ENCODE measurements at places on chromosomes 2 and 18. TPM values are rescaled to one million over a fixed set of nuclear protein-coding genes. Genes with fewer than 3 reads are reported as not detected.

GCKR gene
- not detected for polyA plus RNA-seq

CNDP2 gene
- polyA plus RNA-seq, result 218 TPM

CCDC102B gene
- 8.5 TPM for polyA plus RNA-seq

NEU2 gene
- not detected for polyA plus RNA-seq

SP5 gene
- polyA plus RNA-seq, result 0.80 TPM

CDK5R2 gene
- polyA plus RNA-seq, result 0.14 TPM

DSG1 gene
- polyA plus RNA-seq, result 0.08 TPM

CRYGD gene
- not detected for polyA plus RNA-seq

DTNA gene
- 19.1 TPM for polyA plus RNA-seq

ANKRD30B gene
- polyA plus RNA-seq, result 0.15 TPM

COL4A4 gene
- 65.3 TPM for polyA plus RNA-seq

Measured in left renal pelvis (tissue), 4 donors.